ENCODE measurements at places on chromosomes 12 and 14.

DNA sequence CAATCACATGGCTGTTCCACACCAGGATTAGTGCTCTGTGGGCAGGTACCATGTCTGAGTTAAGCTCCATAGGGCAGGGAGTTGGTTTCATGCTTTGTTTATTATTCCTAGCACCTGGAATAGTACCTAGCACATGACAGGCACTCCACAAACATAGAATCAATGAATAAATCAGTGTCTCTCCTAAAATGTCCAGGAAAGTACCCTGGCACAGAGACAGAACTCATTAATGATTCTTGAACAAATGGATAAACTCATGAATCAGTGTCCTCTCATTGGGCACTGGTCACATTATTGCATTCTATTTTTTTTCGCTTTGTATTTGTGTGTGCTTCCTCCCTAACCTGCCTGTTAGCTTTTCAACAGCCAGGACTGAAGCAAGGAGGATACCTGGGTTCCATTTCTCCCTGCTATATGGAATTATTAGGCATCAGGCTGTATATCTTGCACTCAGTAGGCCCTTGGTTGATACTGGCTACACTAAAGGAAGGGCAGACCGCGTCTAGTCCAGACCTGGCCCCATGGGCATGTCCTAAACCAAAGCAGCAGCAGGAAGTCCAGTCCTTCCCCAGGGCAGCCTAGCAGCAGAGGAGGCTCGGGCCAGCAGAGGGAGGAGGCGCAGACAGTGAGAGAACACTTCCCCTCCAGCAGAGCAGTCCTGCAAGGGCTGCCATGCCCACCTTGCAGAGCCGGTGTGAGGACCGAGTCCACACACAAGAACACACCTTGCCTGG, 18.4 kb downstream of the HDAC7 start:
- no peak for DNase-seq

GRCh38 chr14:60989599-60989998, 8.6 kb downstream of the SLC38A6 start:
- no peak for DNase-seq

DNA sequence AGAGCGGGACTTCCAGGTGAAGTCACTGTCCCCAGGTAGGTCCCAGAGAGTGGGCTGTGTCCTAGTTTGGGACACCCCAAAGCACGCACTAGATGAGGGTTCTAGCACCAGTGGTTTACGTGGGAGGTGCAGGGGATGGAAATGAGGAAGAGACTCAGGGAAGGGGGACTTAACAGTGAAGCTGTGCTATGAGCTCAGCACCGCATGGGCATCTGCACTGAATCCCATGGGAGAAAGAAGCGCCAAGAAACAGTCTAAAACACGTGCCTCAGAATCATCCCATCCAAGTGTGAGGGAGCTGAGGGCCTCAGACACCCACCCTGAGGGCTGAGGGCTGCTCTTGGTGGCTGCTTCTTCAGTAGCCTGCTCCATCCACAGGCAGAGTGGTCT, 71.5 kb upstream of the ZFP36L1 start:
- no peak for DNase-seq

- DNase-seq: no peak
Observed at GRCh38 chr14:35571598-35571997, 37.6 kb downstream of the INSM2 start.

- no peak for DNase-seq
Observed at GRCh38 chr12:117684471-117684870, 284.3 kb downstream of the KSR2 start.

DNA sequence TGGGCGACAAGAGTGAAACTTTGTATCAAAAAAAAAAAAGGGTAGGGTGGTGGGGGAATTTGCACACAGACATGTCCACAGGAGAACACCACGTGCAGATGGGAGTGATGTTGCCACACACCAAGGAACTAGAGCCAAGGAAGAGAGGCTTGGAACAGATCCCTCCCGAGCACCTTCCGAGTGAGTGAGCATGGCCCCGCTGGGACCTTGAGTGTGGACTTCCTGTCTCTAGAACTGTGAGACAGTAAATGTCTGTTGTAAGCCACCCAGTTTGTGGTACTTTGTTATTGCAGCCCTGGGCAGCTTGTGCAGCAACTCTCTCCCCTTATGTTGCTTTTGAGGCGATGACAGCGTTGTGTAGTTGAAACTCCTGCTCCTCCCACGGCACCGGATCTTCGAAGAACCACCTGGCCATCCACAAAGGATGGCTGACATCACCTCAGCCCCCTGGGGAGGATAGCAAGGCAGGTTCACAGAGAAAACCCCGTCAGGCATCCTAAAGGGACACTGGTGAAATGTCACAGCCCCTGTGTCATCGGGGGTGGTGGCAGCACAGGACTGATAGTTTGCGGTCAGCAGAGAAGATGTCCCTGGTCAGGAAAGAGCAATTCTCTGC, 54.7 kb upstream of the PLEKHG3 start:
- no peak for DNase-seq

GRCh38 chr14:65789363-65789762, 376.8 kb downstream of the FUT8 start:
- DNase-seq: no peak

- peak; percentile 64 for DNase-seq
Observed at GRCh38 chr14:99752486-99753121, 40.6 kb upstream of the EML1 start.

DNA sequence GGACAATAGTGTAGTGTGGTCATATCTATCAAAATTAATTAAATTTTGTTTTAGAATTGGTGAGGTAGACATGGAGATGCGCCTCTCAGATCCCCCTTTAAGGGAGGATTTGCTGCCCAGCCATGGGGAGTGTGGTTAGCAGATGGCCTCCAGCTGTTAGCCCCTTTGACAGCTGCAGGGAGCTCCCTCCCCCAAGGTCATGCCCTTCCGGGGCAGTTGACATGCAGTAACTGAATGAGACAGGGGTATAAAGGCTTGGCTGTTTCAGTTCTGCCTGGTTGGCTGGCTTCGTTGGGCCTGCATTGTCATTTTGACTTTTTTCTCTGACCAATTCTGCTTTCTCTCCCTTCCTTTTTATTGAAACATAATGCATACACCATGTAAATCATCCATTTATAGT, 291.5 kb upstream of the SRRM4 start:
- no peak for DNase-seq

- DNase-seq: no peak
Observed at GRCh38 chr12:89424389-89424788, 72.1 kb upstream of the DUSP6 start.

DNA sequence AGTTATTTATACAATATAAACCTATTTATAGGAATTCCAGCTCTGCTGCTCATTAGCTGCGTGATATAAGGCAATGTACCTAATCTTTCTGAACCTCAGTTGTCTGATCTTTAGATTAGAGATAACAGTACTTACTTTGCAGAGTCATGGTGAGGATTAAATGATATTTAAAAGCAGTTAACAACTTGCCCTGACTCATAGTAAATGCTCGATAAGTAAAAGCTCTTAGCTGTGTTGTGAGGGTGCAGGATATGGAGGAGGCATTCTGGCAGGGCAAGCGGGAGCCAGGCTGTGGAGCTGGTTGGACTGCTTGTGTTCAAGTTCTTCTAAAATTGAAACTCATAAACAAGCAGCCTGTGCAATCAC, 140.0 kb upstream of the PRICKLE1 start:
- DNase-seq: peak; percentile 30

DNA sequence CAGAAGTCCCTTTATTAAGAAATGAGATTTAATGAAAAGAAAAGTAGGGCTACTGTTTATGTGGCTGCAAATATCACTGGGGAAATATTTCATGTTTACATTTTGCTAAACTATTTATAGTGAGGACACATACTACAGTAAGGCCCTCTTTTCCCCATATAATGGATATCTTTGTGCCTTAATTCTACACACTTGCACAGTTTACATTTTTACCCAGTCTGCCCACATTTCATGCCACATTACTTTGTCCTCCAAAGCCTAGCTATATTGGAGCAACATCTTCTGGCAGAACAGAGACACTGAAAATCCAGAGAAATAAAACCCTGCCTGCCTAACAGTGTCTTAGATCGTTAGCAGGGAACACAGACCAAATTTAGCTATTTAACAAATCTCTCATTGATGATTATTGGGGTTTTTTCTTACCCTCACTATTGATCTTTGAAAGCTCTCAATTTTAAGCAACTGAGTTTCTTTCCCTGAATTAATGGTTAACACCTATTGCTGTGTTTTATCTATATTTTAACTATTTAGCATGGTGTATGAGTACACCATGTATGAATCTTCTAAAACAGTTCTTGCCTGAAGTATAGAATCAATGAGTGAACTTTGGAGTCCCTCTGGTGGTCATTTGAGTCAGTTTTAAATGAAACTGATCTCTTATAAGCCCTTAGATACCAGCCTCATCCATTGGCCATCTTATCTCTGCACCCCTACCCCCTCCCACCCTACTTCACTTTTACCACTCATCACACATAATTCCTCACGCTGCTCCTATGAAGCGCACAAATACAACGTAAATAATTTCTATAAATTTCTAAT, 170.2 kb downstream of the BCAT1 start:
- peak; percentile 63 for DNase-seq

- DNase-seq: no peak
Observed at GRCh38 chr14:94969766-94970165, 187.6 kb downstream of the DICER1 start.

GRCh38 chr12:44972746-44973421, 78.0 kb downstream of the DBX2 start:
- DNase-seq: peak; percentile 24

DNA sequence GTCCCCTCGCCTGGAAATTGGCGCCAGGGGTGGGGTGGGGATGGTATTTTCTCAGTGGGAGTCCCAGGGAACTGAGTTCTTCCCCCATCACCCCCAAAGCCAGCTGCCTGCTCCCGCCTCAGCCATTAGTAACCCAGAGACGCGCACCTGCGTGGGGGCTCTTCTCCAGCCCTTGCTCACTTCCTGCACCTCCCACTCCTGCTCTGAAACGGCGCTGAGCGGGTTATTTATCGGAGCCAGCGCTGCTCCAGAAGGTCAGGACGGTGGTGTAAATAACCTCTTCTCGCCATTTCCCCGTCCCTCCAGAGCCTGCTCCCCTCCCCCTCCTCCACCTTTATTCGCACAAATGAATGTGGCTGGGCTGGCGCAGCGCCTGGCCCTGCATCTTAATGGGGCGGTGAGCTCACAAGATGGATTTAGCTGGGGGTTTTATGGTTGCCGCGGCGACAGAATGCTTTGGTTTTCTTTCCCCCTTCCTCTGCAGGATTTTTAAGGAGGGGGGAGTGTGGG, 12.2 kb downstream of the GPR84 start:
- DNase-seq: no peak

GRCh38 chr12:101829639-101830366, 956 bp downstream of the GNPTAB start:
- peak; percentile 29 for DNase-seq

DNA sequence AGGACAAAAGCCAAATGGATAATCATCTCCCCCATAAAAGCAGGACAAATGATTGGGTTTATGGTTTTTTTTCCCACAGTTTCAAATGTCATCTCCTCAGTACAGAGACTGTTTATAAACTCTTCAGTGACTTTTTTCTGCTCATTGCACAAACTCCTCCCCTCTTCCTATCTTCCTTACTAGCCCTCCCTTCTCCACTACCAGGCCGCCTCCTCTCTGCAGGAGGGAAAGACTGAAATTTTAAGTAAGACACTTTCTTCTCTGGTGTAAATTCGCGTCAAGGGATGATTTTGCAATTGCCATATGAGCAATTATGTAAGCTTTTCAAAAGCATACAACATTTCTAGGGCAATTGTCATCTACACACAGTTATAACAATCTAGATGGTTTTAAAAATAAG, 37.0 kb downstream of the BTG1 start:
- DNase-seq: peak; percentile 17

DNA sequence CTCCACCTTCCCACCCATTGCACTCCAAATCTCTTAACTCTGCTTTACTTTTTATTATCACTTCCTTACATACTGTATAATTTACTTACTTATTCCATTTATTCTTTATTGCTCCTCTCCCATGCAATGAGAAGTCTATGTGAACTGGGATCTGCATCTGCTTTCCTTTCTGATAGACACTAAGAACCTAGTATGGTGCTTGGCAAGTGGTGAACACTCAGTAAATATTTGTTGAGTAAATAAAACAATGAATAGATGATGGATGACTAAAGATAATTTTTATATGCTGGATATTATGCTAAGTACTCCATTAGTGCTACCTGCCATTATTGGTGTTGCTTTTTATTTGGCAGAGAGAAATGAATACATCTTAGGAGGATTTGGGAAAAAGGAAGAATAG, 151.0 kb downstream of the TPH2 start:
- DNase-seq: no peak

GRCh38 chr12:1534748-1535147, 59.6 kb downstream of the FBXL14 start:
- DNase-seq: no peak

DNA sequence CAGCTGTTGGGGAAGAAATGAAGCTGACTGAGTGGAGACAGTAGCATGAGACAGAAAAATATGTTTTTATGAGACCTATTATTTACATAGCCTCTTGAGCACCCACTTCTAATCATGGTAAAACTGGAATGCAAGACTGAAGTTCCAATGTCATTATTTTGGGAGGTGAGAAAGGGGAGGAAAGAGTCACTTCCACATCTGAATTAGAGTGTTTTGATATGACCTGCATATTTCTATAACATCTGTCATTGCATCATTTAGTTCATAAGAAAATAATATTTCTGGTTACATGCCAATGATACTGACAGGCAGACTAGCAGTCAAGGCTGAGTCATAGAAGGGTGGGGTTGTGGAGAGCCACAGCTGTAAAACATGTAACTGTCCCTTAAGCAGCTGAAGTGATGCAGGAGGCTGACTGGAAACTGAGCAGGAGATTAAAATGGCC, 26.7 kb downstream of the NTN4 start:
- peak; percentile 98 for DNase-seq

DNA sequence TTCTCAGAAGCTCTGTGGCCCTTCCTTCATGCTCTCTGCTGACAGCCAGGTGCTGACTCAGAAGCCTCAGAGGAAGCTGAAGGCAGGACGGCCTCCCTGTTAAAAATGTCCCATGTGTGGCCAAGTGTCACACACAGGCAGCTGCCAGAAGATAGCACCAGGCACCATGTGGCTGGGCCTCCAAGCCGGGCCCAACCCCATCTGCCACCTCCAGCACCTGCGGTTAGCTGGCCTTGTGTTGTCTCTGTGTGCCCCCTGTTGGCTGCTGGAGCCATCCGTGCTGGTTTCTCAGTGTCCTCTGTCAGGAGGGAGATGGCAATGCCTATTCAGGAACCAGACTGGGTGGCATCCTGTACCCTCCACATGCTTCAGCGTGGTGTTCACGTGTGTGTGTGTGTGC, 63.2 kb downstream of the TSPAN11 start:
- no peak for DNase-seq

GRCh38 chr12:77510985-77511384, 319.7 kb upstream of the NAV3 start:
- DNase-seq: no peak

- DNase-seq: no peak
Observed at GRCh38 chr14:73381380-73382013, 76.8 kb downstream of the NUMB start.

GRCh38 chr14:95379634-95380033, 59.9 kb upstream of the CLMN start:
- DNase-seq: no peak

GRCh38 chr14:104665657-104666522, 23.5 kb upstream of the INF2 start:
- peak; percentile 25 for DNase-seq

GRCh38 chr12:3035171-3035570, 42.0 kb upstream of the TSPAN9 start:
- DNase-seq: no peak

- no peak for DNase-seq
Observed at GRCh38 chr14:77319422-77319821, 1.3 kb downstream of the POMT2 start.

- no peak for DNase-seq
Observed at GRCh38 chr12:26939953-26940352, 1.7 kb downstream of the FGFR1OP2 start.
